ENCODE measurements at places on chromosomes 12 and 14. TPM values are rescaled to one million over a fixed set of nuclear protein-coding genes. Genes with fewer than 3 reads are reported as not detected.

Gene CLEC4D
- 3.2 TPM for total RNA-seq

Gene CDKL1
- 25.7 TPM for total RNA-seq

Gene ADAM21
- total RNA-seq: not detected

Gene CLEC4A
- total RNA-seq: 5.1 TPM

Gene OR4N5
- total RNA-seq: not detected

Gene COX6A1
- 413 TPM for total RNA-seq

Gene ABCC9
- 15.2 TPM for total RNA-seq

Gene RPL10L
- not detected for total RNA-seq

Gene TMEM63C
- total RNA-seq: 0.15 TPM

Gene OLR1
- total RNA-seq: 121 TPM

Gene KCNJ8
- total RNA-seq: 15.6 TPM

Gene NR2C1
- total RNA-seq: 173 TPM

Gene RGS6
- 0.83 TPM for total RNA-seq

Gene PTGER2
- total RNA-seq: 10.5 TPM

Gene SOAT2
- total RNA-seq: not detected

Gene KRT6A
- total RNA-seq: 1.3 TPM

DNA sequence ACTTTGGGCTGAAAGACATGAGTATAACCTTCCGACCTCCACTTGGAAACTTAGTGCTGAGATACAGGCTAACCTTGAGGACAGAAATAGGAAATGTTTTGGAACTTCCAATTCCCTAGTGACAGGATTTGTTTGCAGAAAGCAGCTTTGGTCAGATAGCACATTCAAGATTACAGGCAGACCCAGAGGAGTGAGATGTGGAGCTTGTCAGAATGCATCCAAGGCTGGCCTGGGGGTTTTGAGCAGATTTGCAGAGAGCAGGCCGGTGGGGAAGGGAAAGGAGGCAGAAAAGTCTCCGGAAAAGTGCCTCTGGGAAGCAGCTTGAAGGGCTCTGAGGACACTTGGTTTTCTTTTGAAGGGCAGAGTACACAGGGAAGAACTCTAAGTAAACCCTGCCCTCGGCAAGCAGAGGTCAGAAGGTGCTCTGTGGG lies 180.3 kb downstream of the ETV6 start:
- H3K4me1 ChIP-seq: peaks cover 35% of the 10 kb centered on the region
- H3K27ac ChIP-seq: peak overlapping the region; percentile 57
- H3K4me3 ChIP-seq: no peak overlapping the region
- DNase-seq: no peak
- H3K36me3 ChIP-seq: no peaks in the 10 kb centered on the region
- H3K27me3 ChIP-seq: no peaks in the 10 kb centered on the region

GRCh38 chr12:51517800-51518199 lies 73.2 kb upstream of the SCN8A start:
- H3K27me3 ChIP-seq: no peaks in the 10 kb centered on the region
- no peak for DNase-seq
- H3K36me3 ChIP-seq: no peaks in the 10 kb centered on the region
- H3K4me1 ChIP-seq: no peaks in the 10 kb centered on the region
- no peak overlapping the region for H3K27ac ChIP-seq
- no peak overlapping the region for H3K4me3 ChIP-seq

DNA sequence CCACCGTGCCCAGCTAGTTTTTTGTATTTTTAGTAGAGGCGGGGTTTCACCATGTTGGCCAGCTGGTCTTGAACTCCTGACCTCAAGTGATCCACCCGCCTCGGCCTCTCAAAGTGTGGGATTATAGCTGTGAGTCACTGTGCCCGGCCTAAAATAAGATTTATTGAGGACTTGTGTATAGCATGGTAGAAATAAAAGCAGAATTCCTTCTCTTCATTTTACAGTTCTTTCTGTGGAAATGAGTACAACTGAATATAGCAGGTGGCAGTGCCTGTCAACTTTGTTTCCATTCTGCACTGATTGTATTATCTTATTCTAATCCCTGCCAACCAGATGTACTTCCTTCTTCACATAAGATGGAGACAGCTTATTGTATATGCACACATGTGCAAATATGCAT lies 41.0 kb downstream of the DIP2B start:
- H3K4me1 ChIP-seq: peaks cover 13% of the 10 kb centered on the region
- H3K27ac ChIP-seq: no peak overlapping the region
- no peaks in the 10 kb centered on the region for H3K27me3 ChIP-seq

DNA sequence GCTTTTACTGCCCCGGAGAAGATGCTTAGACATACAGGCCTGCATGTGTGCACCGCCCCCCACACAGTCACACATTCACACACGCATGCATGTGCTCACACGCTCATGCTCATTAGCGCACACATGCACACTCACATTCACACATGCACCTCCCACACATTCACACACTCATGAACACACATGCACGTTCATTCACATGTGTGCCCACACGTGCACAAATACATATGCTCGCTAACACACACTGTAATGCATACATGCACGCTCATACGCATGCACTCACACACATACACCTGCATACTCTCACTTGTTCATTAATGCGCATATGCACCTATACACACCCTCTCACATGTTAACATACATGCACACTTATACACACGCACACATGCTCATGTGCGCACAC lies 21.9 kb downstream of the TMEM132C start:
- no peaks in the 10 kb centered on the region for H3K4me1 ChIP-seq
- no peak for DNase-seq
- H3K4me3 ChIP-seq: no peak overlapping the region
- no peaks in the 10 kb centered on the region for H3K36me3 ChIP-seq

GRCh38 chr14:20498622-20499021 lies 6.7 kb upstream of the RNASE10 start:
- no peak overlapping the region for H3K4me3 ChIP-seq
- H3K4me1 ChIP-seq: no peaks in the 10 kb centered on the region
- H3K27ac ChIP-seq: no peak overlapping the region
- H3K36me3 ChIP-seq: no peaks in the 10 kb centered on the region
- no peak for DNase-seq

DNA sequence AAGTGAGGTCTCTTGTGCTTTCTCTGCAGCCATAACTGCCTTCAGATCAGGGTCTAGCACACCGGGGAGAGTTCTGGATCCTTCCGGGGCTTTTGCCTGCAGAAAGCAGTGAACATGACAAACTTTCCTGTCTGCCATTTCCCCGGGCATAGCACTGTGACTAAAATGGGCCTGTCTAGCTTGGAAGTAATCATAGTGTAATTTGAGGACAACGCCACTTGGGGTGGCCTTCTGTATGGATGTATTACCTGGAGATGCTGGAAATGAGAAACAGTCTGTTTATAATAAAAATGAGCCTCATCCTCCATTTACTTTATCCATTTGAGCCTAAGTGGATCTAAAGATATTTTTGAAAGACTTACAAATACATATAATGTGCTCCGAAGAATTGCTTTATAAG lies 453.7 kb downstream of the VRK1 start:
- H3K4me3 ChIP-seq: no peak overlapping the region
- no peaks in the 10 kb centered on the region for H3K27me3 ChIP-seq
- no peak overlapping the region for H3K27ac ChIP-seq
- no peak for DNase-seq

DNA sequence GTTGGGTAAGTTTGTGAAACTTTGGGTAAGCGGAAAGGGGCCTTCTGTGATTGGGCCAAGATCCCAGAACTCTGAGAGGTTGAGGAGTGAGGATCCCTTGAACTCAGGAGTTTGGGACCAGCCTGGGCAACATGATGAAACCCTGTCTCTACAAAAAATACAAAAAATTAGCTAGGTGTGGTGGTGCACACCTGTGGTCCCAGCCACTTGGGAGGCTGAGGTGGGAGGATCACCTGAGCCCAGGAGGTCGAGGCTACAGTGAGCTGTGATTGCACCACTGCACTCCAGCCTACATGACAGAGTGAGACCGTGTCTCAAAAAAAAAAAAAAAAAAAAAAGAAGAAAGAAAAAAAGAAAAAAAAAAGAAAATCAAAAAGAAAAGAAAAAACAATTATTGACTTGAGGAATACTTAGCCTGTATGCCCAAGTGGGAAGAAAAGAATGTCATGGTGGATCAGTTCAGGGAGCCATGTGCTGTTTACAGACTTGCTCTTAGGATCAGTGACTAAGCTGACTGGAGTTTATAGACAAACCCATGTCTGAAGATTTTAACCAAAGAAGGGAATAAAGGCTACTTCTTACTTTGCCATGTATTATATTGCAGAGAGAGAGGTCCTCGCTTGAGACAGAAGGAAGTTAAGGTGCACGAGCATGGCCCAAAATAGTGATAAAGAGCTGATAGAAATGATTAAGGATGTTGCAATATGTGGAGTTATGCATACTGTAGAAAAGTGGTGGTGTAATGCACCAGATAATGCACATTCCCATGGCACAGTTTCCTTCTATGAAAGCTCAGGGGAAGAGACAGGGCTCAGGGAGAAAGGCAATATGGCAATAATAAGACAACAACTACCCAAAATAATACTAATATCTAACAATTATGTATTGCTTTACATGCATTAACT lies 881 bp downstream of the HSD17B6 start:
- H3K27ac ChIP-seq: no peak overlapping the region
- peak overlapping the region; percentile 38 for H3K4me3 ChIP-seq
- no peaks in the 10 kb centered on the region for H3K27me3 ChIP-seq
- H3K36me3 ChIP-seq: no peaks in the 10 kb centered on the region

- peaks cover 6% of the 10 kb centered on the region for H3K4me1 ChIP-seq
- H3K4me3 ChIP-seq: no peak overlapping the region
Observed at GRCh38 chr12:546920-547845, 87.4 kb downstream of the B4GALNT3 start.

DNA sequence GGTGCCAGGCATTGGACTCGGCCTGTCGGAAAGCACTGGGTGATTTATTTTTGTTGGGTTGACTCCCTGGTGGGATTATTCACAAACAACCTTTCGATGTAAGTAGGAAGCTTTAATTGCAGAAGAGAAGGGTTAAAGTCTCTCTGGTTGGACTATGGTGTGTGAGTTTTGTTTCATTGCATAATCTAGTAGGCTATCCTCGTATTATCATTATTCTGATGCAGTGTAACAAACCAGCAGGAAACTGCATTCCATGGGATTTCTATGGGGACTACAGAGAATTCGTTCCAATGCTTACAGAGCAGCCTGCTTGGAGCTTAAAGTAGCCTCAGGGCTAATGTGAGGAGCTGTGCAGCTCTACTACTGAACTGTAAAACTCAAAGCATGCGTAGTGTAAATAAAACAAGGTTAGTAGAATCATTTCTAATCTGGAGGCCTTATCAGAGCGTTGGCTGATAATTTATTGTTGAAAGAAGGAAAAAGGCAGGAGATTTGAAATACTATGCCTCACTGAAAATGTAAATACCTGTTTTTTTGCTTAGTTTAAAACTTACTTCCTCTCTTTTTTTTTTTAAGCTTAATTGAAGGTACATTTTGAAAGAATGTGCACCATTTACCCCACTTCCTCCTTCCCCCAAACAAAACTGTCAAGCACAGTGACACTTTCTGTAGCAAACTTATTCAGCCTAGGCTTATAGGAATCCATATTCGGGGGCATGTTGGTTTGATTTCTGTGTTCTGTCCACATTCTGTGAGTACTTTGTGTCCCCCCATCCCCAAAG lies 226.7 kb downstream of the NPAS3 start:
- DNase-seq: no peak
- no peaks in the 10 kb centered on the region for H3K36me3 ChIP-seq
- no peaks in the 10 kb centered on the region for H3K4me1 ChIP-seq
- no peak overlapping the region for H3K27ac ChIP-seq
- no peak overlapping the region for H3K4me3 ChIP-seq

DNA sequence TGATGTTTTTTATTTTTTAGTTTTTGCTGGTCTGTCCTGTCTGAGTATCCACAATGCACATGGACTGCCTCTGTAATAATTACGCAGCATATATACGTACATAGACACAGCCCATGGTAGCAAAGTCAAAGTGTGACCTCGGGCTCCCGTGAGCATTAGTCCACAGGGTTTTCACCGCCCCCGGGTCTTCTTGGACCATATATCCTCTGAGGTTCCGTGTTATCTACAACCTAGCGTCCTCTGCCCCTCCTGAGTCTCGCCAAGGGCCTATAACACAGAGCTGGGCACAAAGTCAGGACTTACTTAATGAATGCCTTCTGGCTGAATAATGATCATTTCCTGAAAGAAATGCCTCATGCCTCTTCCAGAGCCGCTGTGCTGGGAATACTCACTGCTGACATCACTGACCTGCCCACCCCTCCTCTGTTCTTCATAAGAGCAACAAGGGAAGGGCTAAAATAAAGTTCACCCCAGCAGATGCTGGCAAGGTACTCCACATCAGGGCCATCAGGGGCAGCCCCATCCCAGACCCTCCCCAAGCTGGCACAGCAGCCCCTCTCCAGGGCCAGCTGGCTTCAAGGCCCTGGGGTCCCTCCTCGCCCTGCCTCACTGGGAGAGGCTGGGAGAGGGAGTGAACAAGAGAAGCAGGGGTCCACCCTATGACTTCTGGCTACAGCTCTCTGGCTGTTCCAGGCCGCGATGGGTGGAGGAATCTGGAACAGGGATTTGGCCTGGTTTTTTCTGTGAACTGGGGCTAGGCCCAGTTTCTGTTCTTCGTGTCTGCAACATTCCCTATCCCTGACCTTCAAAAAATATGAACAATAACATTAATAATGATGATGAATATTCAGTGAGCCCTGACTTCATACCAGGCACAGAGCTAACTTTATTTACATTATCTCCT lies 7.9 kb downstream of the HDAC7 start:
- no peak overlapping the region for H3K4me3 ChIP-seq
- H3K36me3 ChIP-seq: no peaks in the 10 kb centered on the region
- no peaks in the 10 kb centered on the region for H3K27me3 ChIP-seq
- peaks cover 99% of the 10 kb centered on the region for H3K4me1 ChIP-seq
- DNase-seq: peak; percentile 83
- H3K27ac ChIP-seq: peak overlapping the region; percentile 98

DNA sequence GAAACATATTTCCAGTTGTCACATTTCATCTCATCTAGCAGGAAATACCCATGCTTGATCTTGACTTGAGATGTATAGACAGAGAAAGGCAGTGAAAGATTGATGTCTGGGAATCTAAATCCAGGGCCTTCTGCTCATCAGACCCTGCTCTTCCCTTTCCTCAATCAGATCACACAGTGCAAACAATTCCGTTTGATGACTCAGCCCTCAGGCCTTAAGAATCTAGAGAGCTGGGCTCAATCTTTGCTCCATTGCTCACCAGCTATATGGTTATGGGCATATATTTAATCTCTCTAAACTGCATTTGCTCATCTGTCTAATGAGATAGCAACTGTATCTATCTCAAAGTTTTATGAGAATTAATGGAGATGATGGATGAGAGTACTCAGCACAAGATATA lies 201.8 kb upstream of the CCDC196 start:
- no peak overlapping the region for H3K27ac ChIP-seq
- H3K4me3 ChIP-seq: no peak overlapping the region
- no peaks in the 10 kb centered on the region for H3K36me3 ChIP-seq
- H3K4me1 ChIP-seq: no peaks in the 10 kb centered on the region
- no peak for DNase-seq

GRCh38 chr14:61401461-61401860 lies 80.1 kb downstream of the PRKCH start:
- no peaks in the 10 kb centered on the region for H3K27me3 ChIP-seq
- no peak for DNase-seq
- peaks cover 5% of the 10 kb centered on the region for H3K4me1 ChIP-seq
- no peaks in the 10 kb centered on the region for H3K36me3 ChIP-seq

DNA sequence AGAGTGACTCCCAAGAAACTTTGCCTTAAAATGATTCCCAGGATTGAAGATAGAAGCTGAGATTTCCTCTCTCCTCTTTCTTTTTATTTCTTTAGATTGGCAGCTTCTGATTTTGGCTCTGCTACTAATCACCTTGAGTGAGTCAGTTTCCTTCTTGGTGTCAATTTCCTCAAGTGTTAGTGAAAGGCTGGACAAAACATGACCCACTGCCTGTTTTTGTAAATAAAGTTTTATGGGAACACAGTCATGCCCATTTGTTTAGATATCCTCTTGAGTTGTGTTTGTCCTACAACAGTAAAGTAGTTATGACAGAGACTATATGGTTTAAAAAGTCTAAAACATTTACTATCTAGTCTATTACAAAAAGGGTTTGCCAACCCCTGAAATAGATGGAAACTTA lies 227.2 kb upstream of the TBX3 start:
- no peak overlapping the region for H3K4me3 ChIP-seq
- no peak overlapping the region for H3K27ac ChIP-seq
- no peak for DNase-seq
- H3K4me1 ChIP-seq: no peaks in the 10 kb centered on the region

Data from upper lobe of left lung (tissue), 6 donors.